ENCODE measurements at places on chromosomes 12 and 14.
A peak's percentile ranks its signal among the peaks of the same experiment; 100 is the strongest.

DNA sequence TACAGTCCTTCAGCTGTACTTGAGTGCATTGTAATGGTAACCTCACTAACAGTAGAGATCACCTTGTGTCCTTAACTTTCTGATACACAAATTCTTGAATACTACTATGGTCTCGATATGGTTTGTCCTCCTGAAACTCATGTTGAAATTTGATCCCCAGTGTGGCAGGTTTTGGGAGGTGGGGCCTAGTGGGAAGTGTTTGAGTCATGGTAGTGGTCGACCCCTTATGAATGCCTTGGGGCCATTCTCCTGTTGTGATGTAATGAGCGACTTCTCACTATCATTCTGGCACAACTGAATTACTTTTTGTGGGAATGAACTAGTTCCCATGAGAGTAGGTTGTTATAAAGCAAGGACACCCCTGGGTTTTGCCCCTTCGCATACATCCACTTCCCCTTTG lies 52.3 kb downstream of the IPO8 start:
- no peak for DNase-seq

GRCh38 chr12:123435636-123436016 lies 858 bp downstream of the RILPL2 start:
- no peak for DNase-seq

GRCh38 chr12:2773199-2773875 lies 21.4 kb upstream of the FKBP4 start:
- no peak for DNase-seq

GRCh38 chr12:130806574-130806973 lies 32.5 kb downstream of the STX2 start:
- DNase-seq, result no peak

DNA sequence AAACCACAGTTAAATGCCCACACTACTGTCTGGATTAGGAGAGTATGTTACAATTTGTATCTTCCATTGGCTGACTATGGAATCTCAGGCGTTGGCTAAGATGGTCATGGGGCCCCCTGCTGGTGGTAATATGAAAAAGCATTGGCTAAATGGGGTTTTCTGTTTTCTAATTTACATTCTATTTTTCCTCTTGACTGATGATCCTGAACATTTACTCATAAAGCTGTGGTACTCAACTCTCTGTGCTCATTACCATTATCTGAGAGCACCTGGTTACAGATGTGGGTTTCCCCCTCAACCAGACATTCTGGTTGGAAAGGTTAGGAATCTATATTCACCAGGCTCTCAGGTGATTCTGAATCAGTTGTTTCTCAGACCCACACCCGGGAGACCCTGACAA lies 64.8 kb downstream of the WSCD2 start:
- DNase-seq, result no peak

DNA sequence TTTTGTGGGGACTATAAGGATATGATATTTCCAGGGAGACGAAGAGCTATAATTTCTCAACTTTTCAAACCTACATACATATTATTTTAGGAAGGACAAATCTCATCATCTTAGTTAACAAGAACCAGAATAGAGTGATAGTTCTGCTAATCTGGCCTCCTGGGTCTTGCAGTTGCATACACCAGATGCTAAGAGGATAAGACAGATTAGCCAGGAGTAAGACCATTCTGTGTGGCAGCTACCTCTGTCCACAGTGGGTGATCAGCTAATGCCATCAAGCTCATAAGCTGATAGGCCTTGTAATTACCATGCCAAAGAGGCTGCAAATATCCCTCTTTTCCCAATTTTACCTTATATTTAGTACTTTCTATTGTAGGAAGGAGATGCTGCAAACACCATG lies 776.8 kb downstream of the NRXN3 start:
- DNase-seq, result no peak

GRCh38 chr12:17344649-17345048 lies 738.7 kb upstream of the LMO3 start:
- no peak for DNase-seq

DNA sequence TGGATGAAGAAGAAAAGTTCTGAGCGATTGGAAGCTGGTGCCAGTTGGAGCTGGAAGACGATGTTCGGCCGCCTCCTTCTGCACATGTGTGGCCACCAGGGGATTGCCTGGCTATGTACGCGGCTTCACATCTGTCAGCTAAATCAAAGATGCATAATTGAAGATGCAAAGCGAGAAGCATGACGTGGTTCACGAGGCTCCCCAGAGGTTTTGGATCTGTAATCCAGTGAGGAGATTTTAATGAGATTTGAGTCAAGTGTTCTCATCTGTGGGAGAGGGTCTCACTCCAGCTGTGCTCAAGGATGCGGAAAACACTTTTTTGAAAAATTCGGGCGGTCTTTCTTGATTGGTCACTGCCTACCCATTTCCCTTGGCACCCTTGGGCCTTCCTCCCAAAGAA lies 94.6 kb downstream of the PAX9 start:
- DNase-seq, result no peak

DNA sequence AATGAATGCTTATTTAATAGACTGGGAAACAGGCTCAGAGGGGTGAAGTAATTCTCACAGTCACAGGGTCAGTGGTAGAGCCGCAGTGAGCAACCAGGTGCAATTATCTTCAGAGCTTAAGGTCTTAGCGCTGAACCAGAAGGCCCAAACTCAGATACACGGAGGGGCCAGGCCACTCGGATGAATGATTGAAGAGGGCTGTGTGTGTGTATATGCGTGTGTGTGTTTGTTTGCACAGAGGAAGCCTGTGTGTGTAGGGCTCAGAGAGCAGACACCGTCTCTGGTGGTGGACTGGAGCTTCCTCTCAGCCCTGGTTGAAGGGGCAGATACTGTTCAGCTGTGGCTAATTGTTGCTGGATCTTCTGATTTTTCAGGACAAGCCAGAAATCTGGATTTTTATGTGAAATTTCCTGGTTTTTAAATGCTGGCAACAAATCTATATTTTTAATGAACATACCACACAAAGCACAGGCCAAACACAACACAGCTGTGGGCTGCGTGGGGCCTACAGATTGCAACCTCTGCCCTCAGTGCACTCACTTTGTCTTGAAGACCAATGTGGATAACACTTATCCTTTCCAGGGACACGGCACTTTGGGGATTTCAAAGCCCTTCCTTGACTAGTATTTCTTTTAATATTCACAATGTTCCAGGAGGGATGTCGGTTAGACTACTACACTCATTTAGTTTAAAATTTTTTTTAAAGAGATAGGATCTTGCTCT lies 94.5 kb upstream of the NRXN3 start:
- no peak for DNase-seq

DNA sequence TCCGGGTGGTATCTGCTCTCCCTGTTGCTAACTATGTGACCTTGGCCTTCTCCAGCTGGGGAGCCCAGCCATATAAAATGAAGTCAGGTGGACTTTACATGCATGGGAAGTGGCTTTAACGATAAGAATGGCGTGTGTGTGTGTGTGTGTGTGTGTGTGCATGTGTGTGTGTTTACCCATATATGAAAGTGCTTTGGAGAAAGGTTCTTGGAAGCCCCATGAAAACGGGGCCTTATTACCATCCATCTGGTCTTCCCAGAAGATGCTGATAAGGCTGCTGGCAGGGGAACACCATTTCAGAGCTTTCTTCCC lies 94.8 kb downstream of the LRRC74A start:
- DNase-seq, result no peak

GRCh38 chr14:28867571-28867970 lies 101.0 kb downstream of the FOXG1 start:
- DNase-seq, result peak; percentile 1

DNA sequence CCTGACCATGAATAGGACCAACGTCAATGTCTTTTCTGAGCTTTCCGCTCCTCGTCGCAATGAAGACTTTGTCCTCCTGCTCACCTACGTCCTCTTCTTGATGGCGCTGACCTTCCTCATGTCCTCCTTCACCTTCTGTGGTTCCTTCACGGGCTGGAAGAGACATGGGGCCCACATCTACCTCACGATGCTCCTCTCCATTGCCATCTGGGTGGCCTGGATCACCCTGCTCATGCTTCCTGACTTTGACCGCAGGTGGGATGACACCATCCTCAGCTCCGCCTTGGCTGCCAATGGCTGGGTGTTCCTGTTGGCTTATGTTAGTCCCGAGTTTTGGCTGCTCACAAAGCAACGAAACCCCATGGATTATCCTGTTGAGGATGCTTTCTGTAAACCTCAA lies 17.3 kb downstream of the GPRC5A start:
- no peak for DNase-seq

GRCh38 chr12:131620520-131620919 lies 90.4 kb upstream of the SFSWAP start:
- no peak for DNase-seq

DNA sequence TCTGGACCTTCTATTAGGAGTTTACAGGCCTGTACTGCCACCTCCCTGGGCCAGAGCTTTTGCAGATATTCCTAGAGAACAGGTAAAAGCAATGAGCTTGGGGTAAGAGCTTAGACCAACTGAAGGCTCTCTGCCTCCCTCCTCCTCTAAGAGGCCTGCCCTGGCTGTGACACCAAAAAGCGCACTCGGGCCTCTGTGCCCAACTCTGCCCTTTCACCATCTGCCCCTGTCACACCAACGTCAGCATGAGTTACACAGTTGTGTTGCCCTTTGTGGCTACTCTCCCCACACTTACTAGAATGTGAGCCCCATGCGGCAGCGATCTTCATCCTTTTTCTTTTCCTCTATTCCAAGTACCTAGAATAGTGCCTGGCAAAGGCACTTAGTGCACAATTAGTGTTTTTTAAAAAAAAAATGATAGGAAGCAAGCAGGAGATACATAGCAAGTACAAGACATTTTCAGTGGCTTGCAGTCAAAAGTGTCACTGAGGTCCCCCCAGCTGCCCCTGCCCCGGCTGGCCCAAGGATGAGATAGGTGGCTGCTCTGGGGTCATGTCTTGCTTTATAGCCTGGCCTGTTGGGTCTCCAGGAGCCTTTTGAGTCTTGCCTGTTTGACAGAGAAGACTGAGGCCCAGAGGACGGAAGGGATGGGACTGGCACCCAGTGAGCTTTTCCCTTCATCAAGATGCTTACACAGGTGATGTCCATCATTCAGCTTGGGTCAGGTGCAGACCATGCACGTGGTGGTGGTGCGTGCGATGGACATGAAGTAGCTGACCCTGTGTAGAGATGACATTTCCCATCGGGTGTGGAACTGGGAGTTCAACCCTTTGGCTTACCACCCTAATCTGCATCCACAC lies 12.5 kb downstream of the CKB start:
- no peak for DNase-seq

DNA sequence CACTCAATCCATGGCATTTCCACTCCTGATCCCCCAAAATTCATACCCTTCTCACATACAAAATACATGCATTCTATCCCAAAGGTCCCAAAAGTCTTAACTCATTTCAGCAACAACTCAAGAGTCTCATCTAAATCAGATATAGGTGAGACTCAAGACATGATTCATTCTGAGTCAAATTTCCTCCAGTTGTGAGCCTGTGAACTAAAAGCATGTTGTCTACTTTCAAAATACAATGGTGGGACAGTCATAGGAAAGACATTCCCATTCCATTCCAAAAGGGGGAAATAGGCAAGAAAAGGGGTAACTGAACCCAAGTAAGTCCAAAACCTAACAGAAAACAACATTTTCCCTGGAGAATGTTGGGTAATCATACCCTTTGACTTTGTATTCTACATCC lies 103.3 kb downstream of the C12orf75 start:
- DNase-seq, result no peak

DNA sequence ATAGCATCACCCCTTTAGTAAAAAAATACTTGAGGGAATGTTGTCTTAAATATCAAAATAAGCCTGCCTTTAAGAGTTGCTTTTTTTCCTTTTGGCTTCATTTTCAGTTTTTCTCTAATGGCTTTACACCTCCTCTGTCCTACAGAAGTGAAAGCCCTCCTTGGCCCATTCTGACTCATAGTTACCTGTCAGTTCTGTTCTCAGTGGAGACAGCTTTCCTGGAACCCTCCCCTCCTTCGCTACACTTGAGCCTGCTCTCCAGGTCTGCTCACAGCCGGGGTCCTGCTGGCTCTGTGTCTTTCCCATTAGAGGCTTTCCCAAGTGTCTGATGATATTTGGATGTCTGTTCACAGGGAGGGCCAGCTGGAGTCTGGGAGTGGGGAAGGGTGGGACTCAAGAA lies 84.0 kb downstream of the PELI2 start:
- no peak for DNase-seq

- DNase-seq, result no peak
These were observed 26.4 kb downstream of the SETD3 start for GRCh38 chr14:99454246-99454645.

GRCh38 chr12:11130999-11131398 lies 3.4 kb downstream of the TAS2R30 start:
- no peak for DNase-seq

- DNase-seq, result no peak
These were observed 117.1 kb downstream of the SYT10 start for GRCh38 chr12:33322519-33322918.

GRCh38 chr14:22319526-22320361 lies 269.3 kb downstream of the DAD1 start:
- DNase-seq, result peak; percentile 26

DNA sequence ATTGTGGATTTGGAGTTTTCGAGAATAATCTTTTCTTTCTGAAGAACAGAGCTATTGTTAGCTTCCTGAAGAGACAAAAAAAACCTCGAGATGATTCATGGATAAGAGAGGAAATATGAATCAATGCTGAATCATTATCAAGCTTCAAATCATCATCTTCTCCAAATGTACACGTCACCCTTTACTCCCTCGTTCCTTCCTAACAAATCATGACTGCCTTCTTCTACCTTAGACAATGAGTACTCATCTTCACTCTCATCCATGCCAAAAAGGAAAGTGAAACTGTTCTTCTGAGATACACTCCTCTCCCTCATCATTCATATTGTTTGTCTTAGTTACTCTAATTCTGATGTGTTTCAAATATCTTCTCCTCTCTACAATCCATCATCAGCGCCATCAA lies 1115.8 kb upstream of the ATXN7L3B start:
- no peak for DNase-seq

DNA sequence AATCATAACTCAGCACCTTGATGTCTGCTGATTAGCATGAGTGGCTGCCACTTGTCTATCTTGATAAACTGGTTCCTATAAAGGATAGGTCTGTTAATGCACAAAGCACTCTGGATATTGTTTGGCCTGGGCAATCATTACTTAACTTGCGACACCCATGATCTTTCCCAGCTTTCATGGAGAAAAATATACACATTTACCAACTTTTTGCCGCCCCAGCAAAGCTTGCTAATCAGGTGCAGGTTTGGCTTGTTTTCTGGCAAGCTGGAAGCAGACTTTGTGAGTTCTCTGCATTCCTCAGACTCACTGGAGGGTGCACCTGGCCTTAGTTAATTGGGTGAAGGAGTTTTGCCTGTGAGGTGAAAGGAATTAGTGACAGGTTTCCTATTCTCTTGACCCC lies 1126.4 kb upstream of the FLRT2 start:
- no peak for DNase-seq
